ENCODE measurements at places on chromosomes 6 and 20.

DNA sequence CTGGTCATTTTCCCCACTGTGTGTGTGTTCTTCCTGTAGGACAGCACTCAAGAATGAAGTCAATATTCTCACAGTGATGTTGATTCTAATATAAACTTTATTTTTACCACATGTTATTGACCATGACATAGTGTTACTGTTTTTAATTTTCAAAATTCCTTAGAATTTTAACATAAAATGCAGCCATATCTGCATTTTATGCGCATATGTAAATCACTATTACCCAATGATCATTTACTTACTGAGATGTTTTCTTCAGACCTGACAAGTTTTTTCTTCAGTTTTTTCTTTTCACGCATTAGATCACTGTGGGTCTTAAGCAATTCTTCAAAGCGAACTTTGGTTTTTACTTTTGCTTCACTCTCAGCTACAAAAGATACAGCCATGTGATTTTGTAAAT lies 7.2 kb downstream of the AHI1 start:
- no peak for DNase-seq

- DNase-seq = no peak
These were observed 17.4 kb downstream of the NKAIN2 start for GRCh38 chr6:123821112-123821511.

DNA sequence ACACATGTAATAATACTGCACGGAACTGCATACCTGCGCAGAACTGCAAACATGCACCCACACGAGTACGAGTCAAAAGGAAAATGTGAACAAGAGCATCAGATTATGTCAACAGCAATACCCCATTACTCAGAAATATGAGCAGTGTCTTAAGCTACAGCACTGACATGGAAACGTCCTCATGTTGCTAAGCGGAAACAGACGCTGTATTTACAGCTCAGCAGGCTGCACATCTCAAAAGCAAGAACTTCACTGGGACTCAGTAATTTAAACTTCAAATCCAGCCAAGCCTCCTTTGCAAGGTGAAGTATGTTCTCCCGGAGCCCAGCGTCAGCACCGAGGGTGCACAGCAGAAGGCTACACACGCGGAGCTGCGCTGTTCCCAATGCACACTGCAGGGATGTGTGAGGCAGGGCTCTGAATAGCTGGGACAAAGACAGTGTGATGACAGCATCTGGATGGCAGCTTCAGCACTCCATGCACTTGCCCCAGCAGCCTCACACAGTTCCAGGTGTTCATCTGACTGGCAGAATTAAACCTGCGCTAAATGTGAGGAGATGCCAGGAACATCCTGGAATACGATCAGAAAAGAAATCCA lies 202.8 kb downstream of the WDR27 start:
- no peak for DNase-seq

GRCh38 chr20:15485519-15485918 lies 1087.7 kb downstream of the KIF16B start:
- DNase-seq = no peak

GRCh38 chr6:72733045-72733444 lies 111.2 kb downstream of the KCNQ5 start:
- DNase-seq = no peak

DNA sequence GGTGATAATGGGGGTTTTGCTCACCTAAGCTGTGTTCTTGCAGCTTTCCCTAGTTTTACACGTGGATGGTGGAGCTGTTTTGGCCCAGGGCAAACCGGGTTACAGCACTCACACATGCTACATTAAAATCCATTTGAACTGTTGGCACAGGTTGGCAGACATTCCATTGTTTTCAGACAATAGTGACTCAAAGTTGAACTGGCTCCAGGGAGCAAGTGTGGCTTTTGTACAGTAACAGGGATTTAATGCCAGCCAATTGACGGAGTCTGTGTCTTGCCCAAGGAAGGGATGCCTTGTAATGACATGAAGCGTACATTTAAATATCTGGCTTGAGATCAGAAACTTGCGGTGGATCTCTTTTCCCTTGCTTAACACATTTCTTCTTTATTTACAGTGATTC lies 183.1 kb downstream of the DTNBP1 start:
- no peak for DNase-seq

GRCh38 chr6:53361549-53362031 lies 12.8 kb upstream of the ELOVL5 start:
- DNase-seq = peak; percentile 54

- DNase-seq = peak; percentile 37
These were observed 41.7 kb downstream of the SLC24A3 start for GRCh38 chr20:19253916-19254820.

DNA sequence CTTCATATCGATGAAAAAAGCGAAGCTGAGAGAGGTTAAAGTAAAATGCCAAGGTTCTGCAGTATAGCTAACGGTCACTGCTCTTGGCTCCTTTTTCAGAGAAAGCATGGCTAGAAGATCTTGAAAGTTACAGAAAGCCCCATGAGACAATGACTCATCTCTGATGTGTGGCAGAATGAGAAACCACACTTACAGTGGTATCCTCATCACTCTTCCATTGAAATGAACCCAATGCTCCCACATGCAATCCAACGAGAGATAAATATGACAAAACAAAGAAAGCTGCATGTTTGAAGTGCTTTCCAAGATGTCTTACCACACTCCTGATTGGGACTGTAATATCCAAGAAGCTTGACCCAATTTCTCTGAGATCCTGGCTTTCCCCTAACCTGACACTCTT lies 694.9 kb downstream of the PRKN start:
- peak; percentile 21 for DNase-seq

DNA sequence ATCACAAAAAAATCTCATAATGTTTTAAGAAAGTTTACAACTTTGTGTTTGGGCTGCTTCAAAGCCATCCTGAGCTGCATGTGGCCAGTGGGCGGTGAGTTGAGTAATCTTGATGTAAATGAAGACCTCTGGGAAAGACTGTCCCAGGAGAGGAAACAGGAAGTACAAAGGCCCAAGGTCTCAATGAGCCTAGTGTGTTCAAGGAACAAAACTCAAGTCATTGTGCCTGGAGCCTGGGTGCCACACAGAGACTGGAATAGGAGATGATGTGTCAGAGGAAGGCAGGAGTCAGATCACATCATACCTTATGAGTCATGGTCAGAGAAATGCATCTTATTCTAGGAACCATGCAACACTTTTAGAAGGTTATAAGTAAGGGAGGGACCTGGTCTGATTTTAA lies 51.5 kb downstream of the COL19A1 start:
- peak; percentile 76 for DNase-seq

DNA sequence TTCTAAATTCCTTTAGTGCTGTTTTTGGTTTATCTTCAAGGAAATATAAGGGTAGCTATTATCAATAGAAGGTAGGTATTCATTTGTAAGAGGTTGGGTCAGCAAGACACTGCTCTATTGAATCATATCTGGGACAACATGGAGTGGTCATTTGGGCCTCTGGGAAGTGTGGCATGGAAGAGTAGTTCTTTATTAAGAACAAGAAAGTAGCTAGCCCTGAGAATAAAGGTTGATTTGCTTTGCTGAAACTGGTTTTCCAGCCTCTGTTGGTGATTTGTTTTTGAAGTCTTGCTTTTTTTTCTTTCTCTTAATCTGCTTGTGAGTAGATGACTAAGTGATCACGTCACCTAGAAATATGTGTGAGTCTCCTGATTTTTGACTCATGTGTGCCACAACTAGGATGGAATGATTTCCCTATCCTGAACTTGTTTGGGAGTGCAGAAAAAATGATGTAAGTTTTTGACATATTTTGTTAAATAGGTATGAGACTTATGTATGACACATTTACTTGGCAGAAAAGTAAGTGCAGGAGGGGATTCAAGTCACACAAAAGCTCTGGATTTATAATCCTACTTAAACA lies 381.8 kb downstream of the CENPW start:
- DNase-seq = peak; percentile 89

DNA sequence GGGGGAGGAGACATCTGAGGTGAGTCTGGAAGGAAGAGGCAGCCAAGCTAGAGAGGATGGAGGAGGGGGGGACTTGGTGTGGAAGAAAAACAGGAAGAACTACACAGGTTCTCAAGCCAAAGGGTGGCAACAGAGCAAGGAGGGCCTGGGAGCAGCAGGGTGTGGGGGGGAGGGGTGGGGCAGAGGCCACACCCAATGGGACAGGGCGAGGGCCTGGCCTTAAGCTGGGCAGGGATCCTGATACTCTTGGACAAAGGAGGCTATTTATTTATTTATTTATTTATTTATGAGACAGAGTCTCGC lies 359.0 kb downstream of the ZFAND3 start:
- DNase-seq = no peak

- no peak for DNase-seq
These were observed 158.9 kb downstream of the MRPL14 start for GRCh38 chr6:43968110-43968965.

DNA sequence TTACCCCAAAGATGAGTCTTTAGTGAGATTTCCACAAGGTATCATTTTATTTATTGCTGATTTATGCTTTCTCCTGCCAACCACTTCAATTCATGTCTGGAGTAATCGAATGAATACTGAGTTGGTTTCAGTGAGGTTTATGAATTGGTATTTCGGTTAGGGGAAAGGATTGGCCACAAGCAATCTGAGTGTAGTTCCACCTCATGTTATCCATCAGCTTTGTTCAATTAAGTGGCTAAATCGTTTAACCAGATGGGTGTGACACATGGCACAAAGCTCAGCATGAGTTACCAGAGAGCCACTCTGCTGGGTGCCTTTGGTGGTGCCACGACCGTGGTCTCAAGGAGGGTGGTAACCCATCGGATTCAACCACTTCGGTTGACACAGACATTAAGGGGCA lies 148.2 kb downstream of the FNDC1 start:
- DNase-seq = no peak

GRCh38 chr6:44341095-44341890 lies 1.2 kb upstream of the SPATS1 start:
- no peak for DNase-seq

DNA sequence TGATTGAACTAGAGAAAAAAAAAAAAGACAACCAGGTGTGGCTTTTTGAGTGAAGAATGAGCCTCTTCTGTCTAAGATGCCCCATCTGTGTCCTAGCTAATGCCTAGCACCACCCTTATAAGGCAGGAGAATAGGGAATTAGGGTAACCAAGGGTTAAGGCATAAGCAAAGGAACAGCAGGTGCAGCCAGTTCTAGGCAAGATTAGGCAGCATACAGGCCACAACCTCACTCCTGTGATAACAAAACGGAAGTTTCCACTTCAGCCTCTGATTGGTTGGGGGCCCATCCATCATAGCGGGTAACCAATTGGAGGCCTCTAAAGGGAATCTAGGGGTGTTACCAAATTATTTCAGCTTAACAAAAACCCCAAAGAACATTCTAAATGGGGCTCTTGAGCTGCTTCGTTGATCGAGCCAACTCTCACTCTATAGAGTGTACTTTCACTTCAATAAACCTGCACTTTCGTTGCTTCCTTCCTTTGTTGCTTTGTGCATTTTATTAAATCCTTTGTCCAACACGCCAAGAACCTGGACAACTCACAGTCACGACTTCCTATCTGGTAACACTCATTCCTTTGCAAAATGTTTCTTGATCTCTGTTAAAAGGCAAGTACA lies 61.9 kb upstream of the TAGAP start:
- DNase-seq = peak; percentile 55

- DNase-seq = peak; percentile 31
These were observed 130.6 kb upstream of the INSM1 start for GRCh38 chr20:20237093-20237959.

DNA sequence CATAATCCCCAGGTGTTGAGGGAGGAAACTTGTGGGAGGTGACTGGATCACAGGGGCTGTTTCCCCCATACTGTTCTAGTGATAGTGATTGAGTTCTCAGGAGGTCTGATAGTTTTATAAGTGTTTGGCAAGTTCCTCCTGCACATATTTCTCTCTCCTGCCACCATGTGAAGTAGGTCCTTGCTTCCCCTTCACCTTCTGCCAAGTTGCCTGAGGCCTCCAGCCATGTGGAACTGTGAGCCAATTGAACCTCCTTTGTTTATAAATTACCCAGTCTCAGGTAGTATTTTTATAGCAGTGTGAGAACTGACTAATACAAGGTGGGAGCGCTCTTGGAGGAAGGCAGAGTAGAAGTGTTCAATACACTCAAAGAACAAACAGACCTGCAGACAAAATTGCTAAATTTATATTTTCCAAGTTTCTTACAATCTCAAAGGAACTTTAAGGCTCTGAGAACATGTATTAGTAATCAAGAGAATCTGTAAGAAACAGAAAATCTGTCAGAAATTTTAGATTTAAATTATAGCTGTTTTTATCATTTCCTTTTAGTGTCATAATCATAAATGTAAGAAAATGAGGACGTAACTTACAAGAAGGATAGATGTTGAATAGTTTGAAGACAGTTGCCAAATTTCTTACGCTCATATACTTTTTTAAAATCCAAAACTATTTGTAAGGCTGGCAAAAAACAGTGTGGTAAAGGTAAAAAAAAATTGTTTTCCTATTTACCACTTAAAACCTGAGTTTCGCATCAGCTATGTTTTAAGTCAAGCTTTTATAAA lies 77.7 kb downstream of the ASCC3 start:
- no peak for DNase-seq

- no peak for DNase-seq
These were observed 229.1 kb downstream of the SIM1 start for GRCh38 chr6:100235631-100236030.

- DNase-seq = no peak
These were observed 252.3 kb downstream of the LY86 start for GRCh38 chr6:6840831-6841291.

- DNase-seq = no peak
These were observed 17.3 kb downstream of the GGTLC1 start for GRCh38 chr20:23971310-23971709.

GRCh38 chr6:137473598-137473997 lies 20.6 kb downstream of the OLIG3 start:
- no peak for DNase-seq

DNA sequence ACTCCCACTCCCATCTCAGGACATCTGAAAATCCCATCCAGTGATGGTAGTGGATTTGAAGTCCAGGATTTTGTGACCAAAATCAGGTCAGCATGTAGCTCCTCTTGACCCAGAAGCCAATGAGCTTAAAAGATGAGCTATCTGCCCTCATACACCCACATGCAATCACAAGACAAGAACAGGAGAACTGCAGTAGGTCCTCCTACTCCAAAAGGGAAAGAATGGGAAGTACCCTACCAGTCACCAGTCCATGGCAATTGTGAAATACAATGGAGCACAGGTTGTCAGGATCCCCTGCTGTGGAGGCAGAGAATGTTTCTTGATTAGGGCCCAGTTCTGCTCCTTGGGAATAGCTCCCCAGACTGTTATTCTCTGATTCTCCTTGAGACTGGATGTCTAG lies 347.3 kb upstream of the CNR1 start:
- no peak for DNase-seq

DNA sequence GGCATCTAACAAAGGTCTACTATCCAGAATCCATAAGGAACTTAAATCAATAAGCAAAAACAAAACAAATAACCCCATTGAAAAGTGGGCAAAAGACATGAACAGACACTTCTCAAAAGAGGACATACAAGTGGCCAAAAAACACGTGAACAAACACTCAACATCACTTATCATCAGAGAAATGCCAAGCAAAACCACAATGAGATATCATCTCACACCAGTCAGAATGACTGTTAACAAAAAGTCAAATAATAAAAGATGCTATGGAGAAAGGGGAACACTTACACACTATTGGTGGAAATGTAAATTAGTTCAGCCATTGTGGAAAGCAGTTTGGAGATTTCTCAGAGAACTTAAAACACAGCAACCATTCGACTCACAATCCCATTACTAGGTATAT lies 19.4 kb upstream of the VNN1 start:
- no peak for DNase-seq
